Right cardiac atrium (tissue), 5 donors: ENCODE measurements at places on chromosomes 11 and 22. TPM values are rescaled to one million over a fixed set of nuclear protein-coding genes. Genes with fewer than 3 reads are reported as not detected.

DNA sequence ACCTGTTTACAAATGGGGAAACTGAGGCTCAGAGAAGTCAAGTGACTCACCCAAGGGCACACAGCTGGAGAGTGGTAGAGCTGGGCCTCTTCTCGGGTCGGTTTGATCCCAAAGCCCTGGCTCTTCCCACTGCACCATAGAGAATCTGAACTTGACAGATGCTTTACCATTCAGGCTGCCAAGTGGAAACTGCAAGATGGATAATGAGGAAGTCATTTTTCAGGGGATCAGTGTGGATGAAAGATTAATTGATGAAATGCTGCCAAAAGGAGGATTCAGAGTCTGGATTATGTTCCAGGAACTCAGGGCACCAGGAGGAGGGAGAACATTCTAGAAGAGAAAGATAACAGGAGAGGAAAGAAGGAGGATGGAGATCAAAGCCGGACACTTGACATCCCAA, 185.9 kb upstream of the ZBED5 start:
- DNase-seq = no peak

DNA sequence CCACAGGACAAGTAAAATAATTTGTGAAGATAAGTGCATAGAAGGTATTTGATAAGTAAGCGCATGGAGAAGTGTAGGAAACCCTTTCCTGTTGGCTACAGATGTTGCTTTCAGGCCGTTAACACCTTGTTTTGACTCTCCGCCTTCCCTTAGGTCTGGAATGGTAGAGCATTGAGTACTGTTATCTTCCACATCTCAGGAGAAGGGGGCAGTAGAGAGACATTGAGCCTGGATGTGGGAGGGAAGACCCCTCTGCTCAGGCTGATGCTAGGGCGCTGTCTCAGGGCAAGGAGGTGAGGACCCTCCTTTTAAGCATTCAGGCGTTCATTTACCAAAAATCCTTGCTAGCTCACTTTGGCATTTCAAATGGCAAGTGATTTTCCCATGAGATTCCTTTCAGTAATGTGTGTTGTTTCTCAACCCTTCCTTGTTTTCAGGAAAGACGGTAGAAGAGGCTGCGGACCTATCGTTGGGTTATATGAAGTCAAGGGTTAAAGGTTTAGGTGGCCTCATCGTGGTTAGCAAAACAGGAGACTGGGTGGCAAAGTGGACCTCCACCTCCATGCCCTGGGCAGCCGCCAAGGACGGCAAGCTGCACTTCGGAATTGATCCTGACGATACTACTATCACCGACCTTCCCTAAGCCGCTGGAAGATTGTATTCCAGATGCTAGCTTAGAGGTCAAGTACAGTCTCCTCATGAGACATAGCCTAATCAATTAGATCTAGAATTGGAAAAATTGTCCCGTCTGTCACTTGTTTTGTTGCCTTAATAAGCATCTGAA, 27.0 kb upstream of the SCGB1A1 start:
- DNase-seq = no peak

DNA sequence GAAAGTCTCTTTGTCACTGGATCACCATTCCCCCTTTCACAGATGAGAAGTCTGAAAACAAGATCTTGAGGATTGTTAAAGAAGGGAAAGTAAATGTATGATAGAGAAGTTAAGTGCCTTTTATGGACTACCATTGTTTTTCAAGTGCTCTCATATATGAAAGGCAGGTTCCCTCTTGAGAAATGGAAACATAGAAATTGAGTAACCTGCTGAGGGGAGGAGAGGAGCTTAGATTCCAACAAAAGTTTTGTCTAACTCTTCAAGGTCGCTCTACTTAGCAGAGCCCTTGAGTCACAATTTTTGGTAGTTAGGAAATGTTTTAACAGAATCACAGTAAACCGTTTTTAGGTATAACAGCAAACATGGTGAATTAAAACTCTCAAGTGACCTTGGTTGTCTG, 80.1 kb downstream of the SVIP start:
- DNase-seq = no peak

- DNase-seq = peak; percentile 41
These were observed 1.7 kb downstream of the SEZ6L start for GRCh38 chr22:26170795-26171580.

DNA sequence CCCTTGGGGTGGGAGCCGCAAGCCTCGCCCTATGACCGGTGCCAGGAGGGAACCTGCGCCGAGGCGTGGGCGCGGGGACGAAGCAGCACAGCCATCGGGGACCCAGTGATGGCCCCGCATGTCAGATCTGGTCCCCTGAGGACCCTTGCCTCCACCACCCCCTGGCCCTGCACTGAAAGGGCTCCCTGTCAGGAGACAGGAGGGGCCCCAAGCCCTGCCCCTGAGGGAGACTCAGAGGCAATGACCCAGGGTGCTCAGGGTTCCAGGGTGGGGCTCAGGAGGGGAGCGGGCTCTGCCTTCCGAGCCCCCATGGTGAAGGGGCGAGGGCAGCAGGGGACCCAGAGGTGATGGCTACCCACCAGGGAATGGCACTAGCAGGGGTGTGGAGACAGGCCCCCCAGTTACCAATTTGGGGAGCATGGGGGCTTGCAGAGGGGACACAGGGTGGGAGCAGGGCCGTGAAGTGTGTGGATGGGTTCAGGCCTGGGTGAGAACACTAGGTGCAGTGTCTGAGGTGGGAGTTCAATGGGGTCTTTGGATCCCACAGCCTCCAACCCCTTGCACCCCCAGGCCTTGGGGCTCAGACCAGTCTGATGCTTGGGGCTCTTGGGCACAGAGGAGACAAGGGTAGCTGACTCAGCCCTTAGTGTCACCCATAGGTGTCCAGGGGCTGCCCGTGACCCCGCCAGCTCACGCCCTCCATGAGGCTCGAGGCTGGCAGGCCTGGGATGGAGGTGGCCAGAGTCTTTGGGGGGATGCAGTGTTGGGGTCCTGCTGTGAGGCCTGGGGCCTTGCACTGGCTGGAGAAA, 499 bp downstream of the LRRC56 start:
- no peak for DNase-seq

DNA sequence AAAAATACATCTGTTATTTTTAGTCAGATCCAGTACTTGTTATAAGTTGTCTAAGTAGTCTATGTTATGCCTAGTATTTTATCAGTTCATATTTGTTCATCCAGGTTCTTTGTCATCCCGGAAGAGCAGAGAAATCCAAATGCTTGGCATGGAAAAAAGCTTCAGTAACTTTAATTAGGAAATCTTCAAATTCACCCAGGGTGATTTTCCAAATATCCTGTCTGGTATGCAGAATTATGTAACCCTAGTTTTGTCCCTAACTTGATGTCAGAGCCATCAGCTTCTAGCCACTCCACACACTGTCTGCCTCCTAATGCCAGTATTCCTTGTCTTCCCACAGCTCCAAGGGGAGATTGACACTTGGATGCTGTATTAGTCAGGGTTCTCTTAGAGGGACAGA, 216.2 kb downstream of the ARHGAP42 start:
- no peak for DNase-seq

- DNase-seq = no peak
These were observed 7.2 kb downstream of the BPIFC start for GRCh38 chr22:32457031-32457430.

TPP1 gene
- 52.6 TPM for polyA plus RNA-seq

ST14 gene
- 0.61 TPM for polyA plus RNA-seq

TIMP3 gene
- 412 TPM for polyA plus RNA-seq

SLC16A8 gene
- 0.63 TPM for polyA plus RNA-seq
